ENCODE measurements at places on chromosomes 12 and 14.

DNA sequence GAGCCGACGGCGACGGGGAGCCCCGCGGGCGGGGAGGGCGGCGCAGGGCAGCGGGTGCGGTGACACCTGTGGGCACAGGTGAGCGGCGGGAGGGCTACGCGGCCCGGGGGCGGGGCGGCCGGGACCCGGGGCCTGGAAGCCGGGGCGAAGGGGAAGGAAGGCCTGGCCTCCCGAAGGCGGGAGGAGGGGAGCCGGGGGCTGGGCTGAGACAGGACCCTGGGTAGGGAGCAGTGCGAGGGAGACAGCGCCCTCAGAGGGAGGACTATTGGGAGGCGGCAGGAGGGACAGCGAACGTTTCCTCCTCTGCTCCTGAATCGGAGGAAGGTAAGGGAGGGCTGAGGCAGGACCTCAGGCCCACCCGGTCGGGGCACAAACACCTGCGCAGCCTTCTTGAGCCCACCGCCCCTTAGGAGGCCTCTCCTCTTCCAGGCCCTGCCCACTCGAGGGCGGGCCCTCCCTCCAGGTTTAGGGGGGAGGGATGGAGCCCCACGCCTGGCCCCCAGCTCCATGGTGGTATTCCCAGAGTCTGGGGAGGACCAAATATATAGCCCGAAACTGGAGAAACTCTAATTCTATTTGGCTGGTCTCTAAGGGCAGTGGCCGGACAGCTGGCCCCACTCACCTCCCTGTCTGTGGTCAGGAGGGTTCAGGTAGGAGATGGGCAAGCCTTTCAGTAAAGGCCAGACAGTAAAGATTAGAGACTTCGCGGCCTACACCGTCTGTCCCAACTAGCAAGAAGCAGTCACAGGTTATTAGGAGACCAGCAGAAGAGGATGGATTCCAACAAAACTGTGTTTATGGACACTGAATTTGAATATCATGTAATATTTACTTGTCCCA, 509 bp downstream of the PLEKHG6 start:
- DNase-seq: no peak

DNA sequence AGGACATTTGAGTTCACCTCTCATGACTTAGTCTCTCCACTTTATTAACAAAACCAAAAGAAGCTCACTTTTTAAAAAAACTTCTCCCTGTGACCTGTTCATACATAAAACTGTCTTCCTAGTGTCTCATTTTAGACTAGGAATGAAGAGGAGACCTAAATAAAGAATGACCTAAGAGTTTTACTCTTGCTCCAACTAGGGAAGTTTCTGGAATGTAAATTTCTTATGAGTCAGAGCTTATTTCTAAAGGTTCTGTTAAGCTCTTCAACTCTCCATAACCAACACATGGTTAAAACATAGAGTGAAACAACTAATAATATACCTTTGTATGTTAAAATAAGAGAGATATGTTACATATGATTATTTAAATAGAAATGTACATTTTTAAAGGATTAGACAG, 369.8 kb downstream of the EMP1 start:
- no peak for DNase-seq

DNA sequence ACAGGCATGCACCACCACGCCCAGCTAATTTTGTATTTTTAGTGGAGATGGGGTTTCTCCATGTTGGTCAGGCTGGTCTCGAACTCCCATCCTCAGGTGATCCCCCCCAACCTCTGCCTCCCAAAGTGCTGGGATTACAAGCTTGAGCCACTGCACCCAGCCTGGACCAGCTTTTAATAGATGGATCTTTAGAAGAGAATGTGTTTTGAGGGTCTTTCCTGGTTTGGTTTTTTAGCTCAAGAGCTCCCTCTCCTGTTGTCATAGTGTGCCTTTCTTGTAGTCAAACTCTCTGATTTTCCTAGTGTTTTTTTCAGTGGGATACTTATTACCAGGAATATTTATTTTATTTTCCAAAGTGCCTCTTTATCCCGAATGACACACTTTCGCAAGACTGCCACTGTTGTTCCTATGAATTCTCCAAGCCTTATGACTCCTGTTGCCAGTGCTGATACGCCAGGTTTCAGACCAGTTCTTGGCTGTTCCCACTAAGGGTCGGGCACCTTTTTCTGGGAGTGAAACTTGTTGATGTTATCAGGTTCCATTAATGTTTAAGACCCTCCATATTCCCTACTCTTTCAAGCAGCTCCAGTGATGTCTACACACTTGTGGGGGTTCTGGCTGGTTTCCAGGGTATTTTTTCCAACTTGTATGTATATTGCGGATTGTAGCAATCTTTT, 31.5 kb upstream of the LIMA1 start:
- DNase-seq: peak; percentile 75

GRCh38 chr12:14782756-14783155, 20.5 kb downstream of the WBP11 start:
- no peak for DNase-seq

DNA sequence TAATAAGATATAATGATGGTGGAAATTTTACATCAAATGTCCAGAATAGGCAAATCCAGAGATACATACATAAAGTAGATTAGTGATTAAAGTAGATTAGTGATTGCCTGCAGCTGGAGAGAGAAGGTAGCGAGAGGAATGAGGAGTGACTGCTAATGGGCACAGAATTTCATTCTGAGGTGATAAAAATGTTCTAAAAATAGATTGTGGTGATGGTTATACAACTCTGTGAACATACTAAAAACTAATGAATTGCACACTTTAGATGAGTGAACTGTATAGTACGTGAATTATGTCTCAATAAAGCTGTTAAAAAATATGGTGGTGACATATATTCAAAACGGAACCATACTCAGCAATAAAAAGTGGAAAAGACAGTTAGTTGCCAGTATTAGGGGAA, 41.7 kb downstream of the PPP2R5E start:
- no peak for DNase-seq

- DNase-seq: no peak
These were observed 8.1 kb downstream of the AEBP2 start for GRCh38 chr12:19447386-19447785.

GRCh38 chr14:95871531-95871930, 5.1 kb upstream of the TUNAR start:
- DNase-seq: no peak

DNA sequence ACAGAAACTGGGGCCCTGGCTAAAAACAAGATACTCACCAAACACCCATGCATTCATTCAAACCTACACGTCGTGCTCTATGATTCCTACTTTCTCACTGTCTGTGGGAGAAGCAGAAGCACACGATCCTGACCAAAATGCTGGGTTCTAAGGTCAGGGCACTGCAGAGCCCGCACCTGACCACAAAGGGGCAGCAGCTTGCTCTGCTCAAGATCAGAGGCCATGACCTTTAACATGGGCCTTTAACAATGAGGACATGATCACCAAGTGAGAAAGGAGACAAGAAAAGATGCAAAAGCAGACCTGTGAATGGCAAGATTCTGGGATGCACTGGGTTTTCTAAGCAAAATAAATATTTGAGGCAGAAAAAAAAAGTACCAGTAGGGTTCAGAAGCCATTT, 40.1 kb upstream of the VPS33A start:
- DNase-seq: no peak

DNA sequence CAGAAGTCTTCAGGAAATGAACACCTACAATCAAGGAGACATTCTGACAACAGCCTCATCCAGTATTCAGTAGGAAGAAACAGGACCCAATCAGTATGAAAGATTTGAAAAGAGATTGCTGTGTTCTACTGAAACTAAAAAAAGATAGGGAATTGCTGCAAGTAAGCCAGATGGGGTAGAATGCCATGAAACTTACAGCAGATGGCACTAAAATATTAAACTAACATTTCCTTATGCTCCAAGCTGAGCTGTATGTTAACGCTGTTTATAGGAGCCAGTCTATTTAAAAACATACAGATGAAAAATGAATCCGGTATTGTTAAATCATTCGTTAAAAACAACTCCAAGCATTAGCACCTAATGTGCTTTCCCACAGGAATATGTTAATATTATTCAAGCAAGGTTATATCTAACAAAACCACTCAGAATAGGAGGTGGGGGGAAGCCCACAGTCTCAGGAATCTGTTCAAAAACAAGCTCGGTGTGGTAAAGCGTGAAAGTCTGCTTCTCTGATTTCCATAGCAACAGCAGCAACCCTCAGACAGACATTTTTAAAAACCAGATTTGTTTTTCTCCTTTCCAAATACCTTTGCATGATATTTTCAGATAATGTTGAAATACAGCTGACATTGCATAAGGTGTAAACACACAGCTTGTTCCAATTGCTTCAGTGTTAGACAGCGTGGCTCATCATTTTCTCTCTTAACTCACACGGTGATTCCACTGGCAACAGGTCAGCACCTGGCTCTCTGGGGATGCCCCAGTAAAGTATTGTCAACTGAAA, 131.4 kb upstream of the CCDC175 start:
- DNase-seq: peak; percentile 31

GRCh38 chr12:90076851-90077319, 368.2 kb upstream of the ATP2B1 start:
- DNase-seq: no peak

GRCh38 chr12:7837366-7837765, 35.3 kb downstream of the SLC2A14 start:
- DNase-seq: no peak

GRCh38 chr14:105123064-105123665, 45.4 kb downstream of the JAG2 start:
- DNase-seq: no peak

GRCh38 chr12:78540606-78541336, 323.8 kb upstream of the SYT1 start:
- no peak for DNase-seq

DNA sequence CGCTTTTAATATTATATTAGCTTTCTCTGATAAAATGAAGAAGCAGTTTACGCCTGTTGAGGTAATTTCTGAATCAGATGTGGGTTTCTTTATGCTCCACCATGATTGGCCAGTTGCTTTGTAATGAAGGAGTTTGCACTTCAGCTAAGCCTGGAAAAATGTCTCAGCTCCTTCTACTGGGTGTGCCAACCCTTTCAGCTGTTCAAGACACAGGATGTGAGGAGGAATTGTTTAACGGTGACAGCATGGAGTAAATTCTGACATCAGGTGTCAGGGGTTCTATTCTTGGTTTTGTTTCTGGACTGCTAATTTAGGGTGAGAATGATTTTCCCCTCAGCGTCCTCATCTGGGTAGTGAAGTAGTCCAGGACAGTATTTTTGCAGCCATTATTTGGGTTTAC, 43.5 kb downstream of the FLRT2 start:
- peak; percentile 77 for DNase-seq

DNA sequence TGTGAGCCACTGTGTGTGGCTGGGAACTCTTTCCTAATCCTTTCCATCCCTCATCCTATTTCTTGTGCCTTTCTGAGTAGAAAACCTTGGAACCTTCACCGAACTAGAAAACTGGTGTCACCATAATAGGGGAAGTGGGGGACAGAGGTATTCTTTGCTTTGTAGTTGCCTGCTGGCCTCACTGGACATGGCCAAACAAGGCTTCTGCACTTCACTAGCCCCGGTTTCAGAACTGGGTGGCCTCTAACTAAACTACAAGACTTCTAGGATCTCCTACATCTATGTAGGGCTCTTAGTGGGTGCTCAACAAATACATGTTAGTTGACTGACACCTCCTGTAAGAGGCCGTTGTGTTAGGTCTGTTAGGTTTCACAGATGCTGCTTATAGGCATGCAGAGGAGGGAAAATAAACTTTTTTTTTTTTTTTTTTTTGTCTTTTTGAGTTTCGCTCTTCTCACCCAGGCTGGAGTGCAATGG, 597 bp upstream of the CIROP start:
- no peak for DNase-seq

GRCh38 chr14:100122481-100123223, 36.8 kb downstream of the DEGS2 start:
- DNase-seq: peak; percentile 80

DNA sequence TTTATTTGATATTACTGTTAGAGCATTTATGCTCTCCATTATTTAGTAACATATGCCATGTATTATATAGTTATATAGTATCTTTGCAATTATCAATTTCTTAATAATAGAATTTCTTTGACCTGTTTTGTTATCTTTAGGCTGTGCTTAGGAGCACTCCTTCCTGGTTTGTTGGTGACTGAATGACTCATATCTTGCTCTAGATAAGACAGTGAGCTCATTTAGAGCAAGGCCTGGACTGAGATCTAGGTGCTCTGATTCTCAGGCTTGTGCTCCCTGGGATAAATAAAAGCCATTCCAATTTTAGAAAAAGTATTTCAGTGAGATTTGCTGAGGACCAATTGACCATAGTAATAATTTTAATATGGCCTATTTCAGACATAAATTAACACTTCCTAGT, 951.2 kb downstream of the FLRT2 start:
- DNase-seq: no peak

DNA sequence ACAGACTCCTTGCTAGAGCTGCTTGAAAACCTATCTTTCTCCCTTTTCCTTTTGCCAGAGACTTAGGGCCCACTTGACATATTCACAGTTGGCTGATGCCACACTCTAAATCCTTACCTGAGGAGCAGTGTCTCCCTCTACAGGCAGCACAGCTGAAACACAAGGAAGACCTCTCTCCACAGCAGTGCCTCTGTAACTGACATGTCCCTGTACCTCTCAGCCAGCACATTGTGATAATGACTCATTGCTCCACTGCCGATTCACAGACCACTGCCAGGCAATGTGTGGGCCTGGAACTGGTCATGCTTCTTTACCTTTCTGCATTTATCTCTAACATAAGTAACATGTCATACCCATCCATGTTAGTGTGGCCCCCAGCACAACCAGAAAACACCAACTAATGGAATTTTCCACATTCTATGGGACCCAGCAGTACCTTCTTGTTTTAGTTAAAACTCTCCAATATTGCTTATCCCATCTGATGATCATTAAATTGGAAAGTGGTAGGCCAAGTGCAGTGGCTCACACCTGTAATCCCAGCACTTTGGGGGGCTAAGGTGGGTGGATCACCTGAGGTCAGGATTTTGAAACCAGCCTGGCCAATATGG, 56.5 kb downstream of the GTF2A1 start:
- peak; percentile 23 for DNase-seq

- no peak for DNase-seq
These were observed 76.0 kb downstream of the LIN52 start for GRCh38 chr14:74160763-74161162.

GRCh38 chr12:120529641-120530417, 871 bp upstream of the COQ5 start:
- peak; percentile 61 for DNase-seq

- DNase-seq: no peak
These were observed at the start of gene NGB for GRCh38 chr14:77271113-77271710. Gene NGB (minus strand): TSS chr14:77271206. CDS start chr14:77270937, 269 bp downstream.

DNA sequence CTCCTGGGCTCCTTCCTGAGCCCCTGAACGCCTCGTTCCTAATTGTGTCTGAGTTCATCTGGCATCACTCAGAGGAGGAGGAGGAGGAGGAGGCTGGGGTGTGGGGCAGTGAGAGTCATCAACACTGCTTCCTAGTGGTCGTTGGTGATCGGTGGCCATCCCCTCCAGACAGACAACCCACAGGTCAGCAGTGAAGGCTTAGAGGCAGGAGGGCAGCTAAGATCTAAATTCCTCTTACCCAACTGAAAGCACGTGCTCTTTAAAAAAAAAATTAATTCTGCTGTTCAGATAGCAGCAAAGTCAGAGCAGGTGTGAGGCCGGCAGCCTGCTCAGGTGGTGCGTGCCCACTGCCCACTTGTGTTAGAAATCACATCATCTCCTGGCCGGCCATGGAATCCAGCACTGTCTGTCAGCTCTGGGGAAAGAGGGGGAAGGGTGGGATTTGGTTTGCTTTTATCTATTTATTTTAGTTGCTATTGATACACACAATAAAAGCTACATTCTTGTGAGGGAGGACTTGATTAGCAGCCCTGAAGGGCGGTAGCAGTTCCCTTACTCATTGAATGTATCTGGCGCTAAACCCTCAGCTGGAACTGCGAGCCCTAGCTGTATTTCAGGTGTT, 46.6 kb downstream of the PPP2R5C start:
- no peak for DNase-seq

- DNase-seq: no peak
These were observed 531.2 kb upstream of the ATP2B1 start for GRCh38 chr12:90239732-90240260.
